Esophagus mucosa (tissue), 1 donor: ENCODE measurements at places on chromosomes 16 and 17.

- no peak for ATAC-seq
Measured at GRCh38 chr17:13843862-13844635, 225.3 kb upstream of the COX10 start.

GRCh38 chr16:2598723-2599122 lies 60.9 kb downstream of the PDPK1 start:
- no peak for ATAC-seq

DNA sequence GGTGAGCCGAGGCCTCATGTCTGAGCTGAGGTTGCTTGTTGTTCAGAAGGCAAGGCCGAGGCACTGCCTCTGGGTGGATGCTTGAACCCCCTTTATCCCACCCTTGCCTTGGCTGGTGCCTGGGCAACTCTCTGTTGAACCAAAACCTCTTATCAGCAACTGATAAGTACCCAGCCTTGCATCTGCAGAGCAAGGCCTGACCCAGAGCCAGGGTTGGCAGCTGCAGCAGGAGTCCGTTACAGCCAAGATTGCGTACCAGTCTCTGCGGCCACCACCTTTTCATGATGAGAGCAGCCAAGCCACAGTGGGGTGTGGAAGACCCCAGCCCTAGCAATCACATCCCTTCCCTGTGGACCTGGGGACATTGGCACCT lies 118.3 kb downstream of the RAB11FIP4 start:
- no peak for ATAC-seq

- no peak for ATAC-seq
Measured at GRCh38 chr17:13509527-13509926, 92.2 kb downstream of the HS3ST3A1 start.

DNA sequence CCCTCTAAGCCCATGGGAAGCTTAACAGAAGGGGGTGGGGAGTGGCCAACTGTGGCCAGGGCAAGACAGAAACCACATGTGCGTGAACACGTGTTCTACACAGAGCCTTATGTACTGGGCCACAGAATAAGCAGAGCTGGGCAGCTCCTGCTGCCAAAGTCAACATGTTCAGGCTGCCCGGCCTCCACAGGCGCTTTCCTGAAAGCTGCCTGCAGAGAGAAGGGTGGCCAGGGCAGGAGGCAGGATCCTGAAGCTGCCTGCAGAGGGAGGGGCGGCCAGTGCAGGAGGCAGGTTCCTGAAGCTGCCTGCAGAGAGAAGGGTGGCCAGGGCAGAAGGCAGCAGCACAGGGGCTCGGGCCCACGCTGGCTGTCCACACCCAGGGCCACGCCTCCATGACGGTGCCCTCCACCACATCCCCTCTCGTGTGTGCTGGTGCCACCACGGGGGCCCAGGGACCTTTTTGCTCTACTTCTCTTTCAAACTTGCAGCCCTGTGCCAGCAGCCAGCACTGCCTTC lies 79.5 kb downstream of the ANKRD11 start:
- peak; percentile 79 for ATAC-seq

DNA sequence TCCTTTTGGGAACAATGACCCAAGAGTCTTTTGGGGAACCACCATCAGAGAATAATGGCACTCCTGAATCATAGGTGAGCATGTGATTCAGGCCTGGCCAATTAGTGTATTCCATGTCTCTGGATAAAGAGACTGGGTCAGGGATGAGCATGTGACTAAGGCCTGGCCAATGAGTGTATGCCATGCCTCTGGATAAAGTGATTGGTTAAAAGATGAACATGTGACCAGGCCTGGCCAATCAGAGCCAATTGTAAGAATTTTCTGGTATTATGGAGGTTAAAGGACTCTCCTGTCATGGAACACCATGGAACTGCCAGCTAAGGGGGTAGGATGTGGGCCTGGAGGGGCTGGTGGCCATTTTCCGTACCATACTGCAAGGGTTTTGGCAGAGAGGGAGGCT lies 194.3 kb downstream of the C16orf78 start:
- no peak for ATAC-seq

DNA sequence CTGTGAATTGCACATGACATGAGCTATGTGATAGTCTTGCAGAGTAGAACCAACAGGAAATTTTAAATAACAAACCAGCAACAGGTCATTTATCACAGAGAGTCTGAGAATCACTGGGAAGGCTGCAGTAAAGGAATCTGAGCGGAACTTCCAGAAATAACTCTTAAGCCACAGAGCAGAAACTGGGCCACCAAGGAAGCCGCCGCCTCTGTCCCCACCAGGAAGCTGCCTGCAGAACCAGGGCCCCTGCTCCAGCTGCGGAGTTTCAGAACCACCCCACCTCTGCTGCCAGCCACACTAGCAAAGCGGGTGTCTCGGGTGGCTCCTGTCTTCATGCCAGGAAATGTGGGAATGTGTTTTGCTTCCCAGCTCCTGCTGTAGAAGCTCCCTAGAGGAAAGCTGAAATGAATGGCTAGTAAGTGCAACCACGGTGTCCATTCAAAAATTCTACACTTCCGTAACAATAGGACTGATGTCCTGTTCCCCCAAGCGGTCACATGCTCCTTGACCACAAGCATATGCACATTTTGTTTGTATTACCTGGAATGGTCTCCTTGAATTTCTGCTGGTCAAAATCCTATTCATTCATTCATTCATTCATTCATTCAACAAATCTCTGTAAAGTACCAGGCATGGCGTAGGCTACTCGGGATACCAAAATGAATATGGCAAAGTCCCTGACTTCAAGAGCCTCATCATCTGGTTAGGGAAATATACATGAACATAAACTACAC lies 7.7 kb upstream of the ITPRIPL2 start:
- no peak for ATAC-seq

- ATAC-seq, result no peak
Measured at GRCh38 chr16:29729116-29729521, 16.7 kb downstream of the C16orf54 start.

GRCh38 chr17:69625474-69625873 lies 211.0 kb downstream of the MAP2K6 start:
- ATAC-seq, result no peak

- no peak for ATAC-seq
Measured at GRCh38 chr16:49369651-49370611, 3.7 kb upstream of the C16orf78 start.

DNA sequence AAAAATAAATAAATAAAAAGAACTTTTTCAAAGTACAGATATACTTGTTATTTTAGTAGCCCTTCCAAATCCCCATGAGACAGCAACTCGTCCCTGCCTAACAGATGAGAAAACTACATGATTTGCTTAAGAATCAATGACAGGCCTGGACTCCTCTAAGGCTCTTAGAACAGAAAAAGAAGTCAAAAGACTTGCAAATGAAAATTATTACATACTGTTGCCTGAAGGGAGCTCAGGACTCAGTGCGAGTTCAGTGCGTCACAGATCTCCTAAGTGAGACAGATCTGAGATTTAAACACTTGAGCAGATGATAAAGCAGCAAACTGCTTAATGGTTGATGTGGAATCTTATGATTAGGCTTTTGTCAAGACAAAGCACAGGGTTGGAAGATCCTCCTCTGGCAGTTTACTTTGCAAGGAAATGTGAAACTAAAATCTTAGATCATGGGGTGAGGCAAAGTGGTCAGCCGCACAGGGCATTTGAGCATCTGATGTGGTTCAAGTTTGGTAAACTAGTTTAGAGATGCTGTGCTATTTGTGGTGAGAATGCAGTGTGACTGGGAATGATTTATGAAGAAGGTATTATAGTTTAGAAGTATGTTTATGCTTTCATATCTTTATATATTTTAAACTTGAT lies 138.1 kb downstream of the TRIM37 start:
- ATAC-seq, result no peak

DNA sequence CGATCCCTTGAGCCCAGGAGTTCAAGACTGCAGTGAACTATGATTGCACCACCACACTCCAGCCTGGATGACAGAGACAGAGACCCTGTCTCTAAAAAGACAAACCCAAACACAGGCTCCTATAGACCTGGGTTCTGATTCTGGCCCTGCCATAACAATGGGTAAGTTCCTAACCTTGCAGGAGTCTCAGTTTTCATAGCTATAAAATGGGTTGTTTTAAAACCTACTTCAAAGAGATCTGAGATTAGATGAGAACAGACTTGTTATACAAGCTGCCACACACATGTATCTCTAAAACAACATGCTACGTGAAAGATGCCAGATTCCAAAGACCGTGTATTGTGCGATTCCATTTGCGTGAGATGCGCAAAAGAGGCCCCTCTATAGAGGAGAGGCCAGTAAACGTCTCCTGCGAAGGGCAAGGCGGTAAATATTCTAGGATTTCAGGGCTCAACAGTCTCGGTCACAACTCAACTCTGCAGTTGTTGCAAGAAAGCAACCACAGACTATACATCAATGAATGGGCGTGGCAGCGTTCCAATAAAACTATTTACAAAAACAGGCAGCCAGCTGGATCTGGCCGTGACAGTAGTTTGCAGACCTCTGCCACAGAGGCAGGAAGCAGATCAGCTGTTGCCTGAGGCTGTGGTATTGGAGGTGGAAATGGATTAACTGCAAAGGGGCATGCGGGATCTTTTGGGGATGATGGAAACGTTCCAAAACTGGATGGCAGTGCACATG lies 5.9 kb downstream of the CORO7 start:
- no peak for ATAC-seq

GRCh38 chr17:2062571-2063183 lies 7.8 kb downstream of the HIC1 start:
- no peak for ATAC-seq

DNA sequence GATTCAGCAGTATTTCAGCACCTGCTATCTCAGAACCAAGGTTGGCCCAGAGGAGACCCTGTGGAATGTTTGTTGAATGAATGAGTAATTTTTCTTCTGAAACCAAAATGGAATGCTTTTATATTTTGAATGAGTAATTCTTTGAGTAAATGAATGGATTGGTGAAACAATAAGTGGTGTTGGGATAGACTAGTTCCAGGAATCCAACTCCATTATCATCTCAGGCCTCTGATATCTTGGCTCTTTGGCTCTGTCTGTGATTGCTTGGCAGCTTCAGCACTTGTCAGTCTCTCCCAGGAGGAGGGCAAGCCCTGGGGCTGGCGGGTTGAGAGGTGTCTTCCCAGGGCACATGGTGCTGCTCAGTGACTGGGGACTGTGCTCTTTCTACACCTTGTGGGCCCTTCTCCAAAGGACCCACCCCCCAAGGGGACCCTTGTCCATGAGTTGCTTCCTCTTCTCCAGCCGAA lies 284.4 kb upstream of the FOXF1 start:
- no peak for ATAC-seq

- peak; percentile 43 for ATAC-seq
Measured at GRCh38 chr16:75044800-75045361, 46.1 kb downstream of the ZNRF1 start.

DNA sequence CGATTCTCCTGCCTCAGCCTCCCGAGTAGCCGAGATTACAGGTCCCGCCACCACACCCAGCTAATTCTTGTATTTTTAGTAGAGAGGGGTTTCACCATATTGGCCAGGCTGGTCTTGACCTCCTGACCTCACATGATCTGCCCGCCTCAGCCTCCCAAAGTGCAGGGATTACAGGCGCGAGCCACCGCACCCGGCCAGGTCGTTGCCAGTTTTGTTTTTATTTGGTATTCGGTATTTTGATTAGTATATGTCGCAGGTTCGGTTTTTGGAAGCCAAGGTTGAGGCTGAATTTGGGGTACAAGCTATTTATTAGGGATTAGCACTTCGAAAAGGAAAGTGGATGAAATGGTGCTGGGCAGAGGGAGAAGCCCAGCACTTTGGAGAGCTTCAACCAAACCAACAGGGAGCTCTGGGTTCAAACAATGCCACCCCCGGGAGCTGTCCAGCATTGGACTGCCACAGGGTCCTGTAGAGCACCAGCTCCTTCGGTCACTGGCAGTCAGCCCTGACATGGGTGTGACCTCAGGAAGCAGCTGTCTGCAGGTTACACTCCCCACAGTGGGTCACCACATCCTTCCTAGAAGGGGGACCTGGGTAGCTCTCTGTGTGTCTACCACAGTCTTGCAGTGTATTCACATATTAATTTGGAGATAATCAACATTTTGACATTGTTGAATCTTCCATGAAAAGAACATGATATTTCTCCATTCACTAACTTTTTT lies 1.5 kb upstream of the CLEC10A start:
- ATAC-seq, result peak; percentile 37

DNA sequence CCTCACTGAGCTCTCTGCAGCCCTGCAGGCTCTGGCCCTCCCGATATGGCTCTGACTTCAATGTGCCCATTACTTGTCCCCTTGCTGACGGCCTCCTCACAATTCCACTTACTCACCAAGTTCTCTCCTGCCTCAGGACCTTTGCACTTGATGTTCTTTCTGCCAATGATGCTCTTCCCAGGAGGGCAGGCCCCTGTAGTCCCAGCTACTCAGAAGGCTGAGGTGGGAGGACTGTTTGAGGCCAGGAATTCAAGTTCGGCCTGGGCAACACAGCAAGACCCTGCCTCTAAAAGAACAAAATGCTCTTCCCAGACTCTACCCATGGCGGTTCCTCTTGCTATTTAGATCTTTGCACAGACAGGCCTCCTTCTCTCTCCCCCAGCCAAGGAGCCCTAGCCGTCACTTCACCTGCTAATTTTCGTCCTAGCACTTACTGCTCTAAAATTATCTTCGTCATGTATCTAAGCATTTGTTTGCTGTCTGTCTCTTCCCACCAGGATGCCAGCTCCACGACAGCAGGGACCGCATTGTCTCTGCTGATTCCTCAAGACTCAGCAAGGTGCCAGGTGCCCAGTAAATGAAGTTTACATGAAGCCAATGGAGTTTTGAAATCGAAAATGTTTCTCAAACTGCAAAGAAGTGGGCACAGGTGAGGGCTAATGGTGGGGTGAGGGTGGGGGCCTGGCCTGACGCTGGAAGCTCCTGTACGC lies 626 bp upstream of the RAI1 start:
- no peak for ATAC-seq

- ATAC-seq, result peak; percentile 50
Measured at GRCh38 chr16:50152351-50152806, 727 bp upstream of the TENT4B start.

- ATAC-seq, result no peak
Measured at GRCh38 chr17:38539386-38539785, 66.4 kb downstream of the SRCIN1 start.

- ATAC-seq, result peak; percentile 92
Measured at GRCh38 chr16:80065541-80065940, 465.0 kb upstream of the MAF start.

DNA sequence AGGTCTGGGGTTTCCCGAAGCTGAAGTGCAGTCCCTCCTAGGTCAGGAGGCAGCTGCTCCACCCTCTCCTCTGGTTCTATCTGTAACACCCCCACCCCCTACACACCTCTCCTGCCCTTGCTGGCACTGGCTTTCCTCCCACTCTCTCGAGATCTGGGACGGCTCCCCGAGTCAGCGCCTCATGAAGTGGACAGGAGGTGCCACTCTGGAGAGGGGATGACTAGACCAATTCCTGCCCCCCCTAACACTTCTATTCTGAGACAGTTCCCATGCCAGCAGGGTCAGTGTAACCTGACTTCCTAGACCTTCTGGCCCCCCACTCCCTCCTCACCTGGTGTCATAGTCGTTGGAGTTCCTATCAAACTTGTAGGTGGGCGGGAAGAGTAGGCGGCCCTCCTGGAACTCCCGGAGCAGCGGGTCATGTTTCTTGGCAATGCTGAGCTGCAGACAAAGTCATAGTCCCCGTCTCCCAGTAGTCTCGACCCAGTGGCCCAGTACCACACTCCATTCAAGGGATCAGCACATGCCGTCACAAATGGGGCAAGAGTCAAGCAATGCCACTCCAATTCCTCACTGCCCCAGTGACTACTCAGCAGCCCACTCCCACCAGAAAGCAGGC lies 9.7 kb downstream of the INPP5K start:
- ATAC-seq, result no peak
